ENCODE measurements at places on chromosomes 3 and 15.

- no peak for DNase-seq
Observed at GRCh38 chr3:129553171-129553570, 10.2 kb downstream of the H1-8 start.

- DNase-seq: no peak
Observed at GRCh38 chr15:86125775-86126174, 46.1 kb downstream of the AGBL1 start.

- no peak for DNase-seq
Observed at GRCh38 chr3:41127414-41127813, 71.9 kb upstream of the CTNNB1 start.

DNA sequence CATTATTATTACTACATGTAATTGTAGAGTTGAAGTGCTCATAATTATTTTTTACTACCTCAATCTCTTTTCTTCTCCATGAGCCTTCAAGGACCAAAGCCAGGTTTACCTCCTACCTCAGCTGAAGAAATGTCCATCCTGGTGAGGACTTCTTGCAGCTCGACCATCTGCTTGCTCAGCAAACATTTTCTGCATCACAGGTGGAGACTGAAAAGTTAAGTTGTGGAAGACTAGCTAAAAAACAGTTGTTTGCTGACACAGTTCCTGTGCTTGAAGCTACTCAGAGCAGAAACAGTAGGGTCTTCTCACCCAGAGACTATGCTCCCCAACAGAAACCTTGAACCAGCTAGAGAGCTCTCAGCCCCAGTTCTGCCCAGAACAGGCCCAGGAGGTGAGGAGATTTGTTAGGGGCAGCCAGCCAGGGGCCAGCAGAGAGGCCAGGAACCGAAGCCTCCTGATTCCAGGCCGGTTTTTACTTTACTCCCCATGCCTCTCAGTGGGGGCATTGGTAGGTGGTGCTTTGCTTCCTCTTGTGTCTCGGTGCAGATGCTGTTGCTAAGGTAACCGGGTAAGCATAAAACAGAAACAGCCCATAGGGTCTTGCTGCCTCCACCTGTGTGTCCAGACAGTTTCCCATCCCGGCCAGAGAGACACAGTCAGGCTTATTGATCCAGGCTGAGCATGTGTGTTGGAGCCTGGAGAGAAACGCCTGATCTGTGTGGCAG lies 54.9 kb downstream of the CCNL1 start:
- DNase-seq: no peak

- DNase-seq: no peak
Observed at GRCh38 chr3:171156401-171157010, 130.0 kb upstream of the SLC2A2 start.

DNA sequence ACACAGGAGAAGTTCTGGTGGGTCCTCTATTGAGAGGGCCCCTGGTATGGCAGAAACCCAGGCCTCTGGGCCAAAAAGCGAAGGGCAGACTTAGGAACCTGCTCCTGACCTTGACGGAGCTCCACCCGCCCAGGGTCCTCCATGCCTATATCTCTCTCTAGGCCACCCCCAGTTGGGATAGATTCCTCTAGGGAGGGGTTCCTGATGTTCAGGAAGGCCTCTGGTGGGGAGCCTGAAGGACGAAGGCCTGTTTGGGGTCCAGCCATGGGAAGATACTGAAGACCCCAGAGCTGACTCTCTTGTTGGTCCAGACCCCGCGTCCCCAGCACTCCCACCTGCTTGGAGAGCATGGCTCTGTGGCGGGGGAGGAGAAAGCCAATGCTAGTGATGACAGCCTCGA lies 104.2 kb downstream of the CORO2B start:
- no peak for DNase-seq

DNA sequence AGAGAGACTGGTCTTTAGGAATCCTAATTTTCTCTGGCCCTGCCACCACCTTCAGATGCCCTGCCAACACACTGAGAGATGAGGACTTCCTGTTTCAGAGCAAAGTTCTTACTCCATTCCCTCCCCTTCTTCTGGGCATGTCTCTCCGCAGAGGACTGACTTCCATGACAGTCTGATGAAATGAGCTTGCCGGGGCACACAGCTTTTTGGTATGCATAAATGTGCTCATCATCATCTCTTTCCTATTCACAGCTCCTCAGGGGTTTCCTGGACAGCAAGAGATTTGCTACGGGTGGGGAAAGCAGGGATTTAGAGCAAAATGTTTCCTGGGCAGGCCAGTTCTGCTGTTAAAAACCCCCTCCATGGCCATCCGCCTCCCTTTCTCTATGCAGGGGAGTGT lies 27.6 kb upstream of the SEMA6D start:
- no peak for DNase-seq

- DNase-seq: no peak
Observed at GRCh38 chr3:21705769-21706168, 45.2 kb downstream of the ZNF385D start.

DNA sequence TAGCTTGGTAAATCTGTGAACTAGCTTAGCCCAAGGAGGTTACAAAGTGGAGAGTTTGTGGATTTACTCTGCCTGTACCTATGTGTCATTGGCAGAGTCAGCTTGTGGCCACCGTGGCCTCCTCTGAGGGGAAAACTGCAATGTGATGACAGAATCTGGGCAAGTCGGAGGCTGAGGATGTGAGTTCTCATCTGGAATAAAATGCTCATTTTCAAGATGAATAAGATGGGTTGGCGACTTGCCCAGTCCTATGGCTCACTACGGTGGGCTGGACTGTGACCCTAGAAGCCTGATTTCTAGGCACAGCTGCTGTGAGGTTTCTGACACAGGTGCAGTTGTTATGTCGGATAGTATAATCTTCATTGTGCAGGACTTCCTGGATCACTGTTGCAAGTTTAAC lies 83.7 kb downstream of the ETV5 start:
- no peak for DNase-seq

- no peak for DNase-seq
Observed at GRCh38 chr3:32078085-32078634, 28.3 kb upstream of the GPD1L start.

GRCh38 chr3:62615258-62615849 lies 242.0 kb upstream of the FEZF2 start:
- no peak for DNase-seq

DNA sequence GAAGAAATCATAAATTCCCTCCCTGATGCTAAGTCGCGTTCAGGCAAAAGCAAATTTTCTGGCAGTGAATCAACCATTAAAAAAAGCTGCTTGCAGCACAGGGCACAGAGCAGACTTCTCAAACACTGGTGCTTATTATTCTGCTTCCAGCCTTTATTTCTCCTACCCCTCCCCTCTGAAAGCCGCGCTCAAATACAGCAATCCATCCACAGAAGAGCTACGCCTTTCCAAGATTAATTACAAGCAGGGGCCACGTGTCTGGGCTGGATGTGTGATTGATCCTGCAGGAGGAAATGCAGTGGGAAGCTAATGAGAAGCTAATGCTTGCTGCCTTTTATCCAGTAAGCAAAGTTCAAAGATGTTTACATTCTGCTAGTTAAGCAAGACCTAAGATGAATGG lies 134.9 kb upstream of the TOPAZ1 start:
- no peak for DNase-seq

DNA sequence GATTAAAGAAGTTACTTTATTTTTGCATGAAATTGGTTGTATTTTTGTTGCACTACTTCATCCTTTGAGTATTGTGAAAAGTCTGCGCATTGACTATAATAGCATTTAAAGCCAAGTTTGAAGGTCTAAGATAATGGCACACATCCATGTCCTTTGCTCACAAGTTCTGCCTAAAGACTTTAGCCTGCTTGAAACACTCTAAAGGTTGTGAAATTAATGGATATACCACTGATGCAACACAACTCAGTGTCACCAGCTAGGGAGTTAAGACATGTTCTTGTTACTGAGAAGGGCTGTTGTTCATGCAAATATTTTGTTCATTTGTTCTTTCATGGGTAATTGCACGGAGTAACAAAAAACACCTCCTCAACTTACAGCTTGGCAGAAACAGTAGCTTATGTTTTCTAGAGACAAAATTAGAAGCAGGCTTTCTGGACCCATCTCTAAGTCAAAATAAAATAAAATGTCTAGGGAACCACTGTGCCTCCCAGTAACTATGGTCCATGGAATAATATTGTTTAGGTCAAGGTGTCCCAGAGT lies 83.9 kb downstream of the PPARG start:
- DNase-seq: no peak

GRCh38 chr3:40782111-40782721 lies 257.5 kb downstream of the ZNF621 start:
- no peak for DNase-seq

GRCh38 chr3:17941152-17941551 lies 198.7 kb upstream of the TBC1D5 start:
- no peak for DNase-seq

DNA sequence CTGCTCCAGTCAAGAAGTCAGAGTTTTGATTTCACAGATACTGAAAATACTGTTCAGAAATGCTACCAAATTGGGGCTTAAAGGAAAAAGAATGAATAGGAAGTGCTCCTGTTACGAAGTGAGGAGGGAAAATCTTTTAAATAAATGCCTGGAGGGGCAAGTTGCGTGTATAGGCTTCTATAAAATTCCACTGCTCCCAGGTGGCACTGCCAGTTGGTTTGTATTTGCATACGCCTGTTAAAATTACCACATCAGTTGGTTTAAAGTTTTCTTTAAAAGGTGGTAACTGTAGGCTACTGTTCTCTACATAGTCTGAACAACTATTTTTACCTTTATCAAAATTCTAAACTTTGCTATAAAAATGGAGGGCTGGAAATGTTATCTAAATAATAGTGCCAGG lies 123.5 kb downstream of the DLG1 start:
- DNase-seq: no peak

DNA sequence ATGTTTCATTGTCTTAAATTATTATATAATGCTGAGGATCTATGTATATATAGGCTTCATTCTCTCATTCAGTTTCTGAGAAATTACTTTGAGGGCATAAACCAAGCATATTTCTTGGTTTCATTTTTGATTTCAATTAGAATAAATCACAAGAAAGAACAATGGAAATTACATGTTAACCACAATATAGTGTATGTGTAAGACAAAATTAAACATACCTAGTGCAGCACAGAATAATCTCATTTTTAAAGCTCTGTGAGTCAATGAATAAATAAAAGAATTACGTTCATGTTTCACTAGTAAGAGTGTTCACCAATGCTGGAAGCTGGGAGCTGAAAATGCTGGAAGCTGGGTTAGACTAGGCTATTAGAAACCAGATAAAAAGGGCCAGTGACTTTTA lies 72.8 kb downstream of the UBE3A start:
- DNase-seq: no peak

GRCh38 chr3:54575618-54575960 lies 352.3 kb downstream of the LRTM1 start:
- DNase-seq: no peak

DNA sequence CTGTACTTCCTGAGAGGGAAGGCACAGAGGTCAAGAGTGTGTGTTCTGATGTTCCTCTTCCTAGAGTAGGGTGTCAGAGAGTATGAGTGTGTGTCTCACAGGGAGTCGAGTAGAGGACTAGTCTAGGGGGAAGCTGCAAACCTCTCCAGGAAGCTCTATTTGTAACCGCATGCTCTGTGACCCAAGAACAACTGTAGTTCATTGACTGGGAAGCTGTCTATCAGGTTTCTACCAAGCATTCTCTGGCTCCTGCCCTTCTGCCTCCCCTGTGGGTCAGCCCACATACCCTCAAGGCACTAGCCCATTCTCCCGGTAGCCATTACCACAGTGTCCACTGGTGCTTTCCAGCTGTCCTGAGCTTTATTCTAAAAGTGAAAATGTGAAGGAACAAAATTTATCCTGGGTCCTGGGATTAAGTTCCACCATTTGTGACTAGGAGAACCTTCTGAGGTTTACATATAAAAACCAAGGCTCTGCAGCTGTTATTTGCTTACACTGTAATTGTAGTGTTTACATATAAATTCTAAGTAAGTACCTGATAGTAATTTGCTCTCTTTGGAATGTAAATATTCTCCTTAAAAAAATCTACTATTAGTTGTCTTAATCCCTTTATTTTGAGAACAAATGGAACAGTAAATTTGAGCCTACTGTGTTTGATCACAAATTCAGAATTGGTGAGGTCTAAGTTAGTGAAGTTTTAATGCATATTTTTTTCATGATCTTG lies 40.7 kb downstream of the MYRIP start:
- peak; percentile 5 for DNase-seq

GRCh38 chr3:4314688-4315087 lies 11.5 kb downstream of the SETMAR start:
- DNase-seq: no peak

DNA sequence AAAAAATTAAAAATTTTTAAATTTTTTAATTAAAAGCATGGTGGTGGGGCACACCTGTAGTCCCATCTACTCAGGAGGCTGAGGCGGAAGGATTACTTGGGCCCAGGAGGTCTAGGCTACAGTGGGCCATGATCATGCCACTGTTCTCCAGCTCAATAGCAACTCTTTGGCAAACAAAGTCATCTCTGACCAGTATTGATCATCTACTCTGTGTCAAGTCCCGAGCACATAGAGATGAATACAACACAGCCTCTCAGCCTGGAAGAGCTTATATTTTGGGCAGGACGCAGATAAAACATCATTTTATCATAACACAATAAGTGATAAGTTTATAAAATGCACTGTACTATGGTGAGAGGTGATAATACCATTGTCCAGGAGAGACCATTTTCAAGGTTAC lies 281.6 kb upstream of the GADL1 start:
- no peak for DNase-seq

DNA sequence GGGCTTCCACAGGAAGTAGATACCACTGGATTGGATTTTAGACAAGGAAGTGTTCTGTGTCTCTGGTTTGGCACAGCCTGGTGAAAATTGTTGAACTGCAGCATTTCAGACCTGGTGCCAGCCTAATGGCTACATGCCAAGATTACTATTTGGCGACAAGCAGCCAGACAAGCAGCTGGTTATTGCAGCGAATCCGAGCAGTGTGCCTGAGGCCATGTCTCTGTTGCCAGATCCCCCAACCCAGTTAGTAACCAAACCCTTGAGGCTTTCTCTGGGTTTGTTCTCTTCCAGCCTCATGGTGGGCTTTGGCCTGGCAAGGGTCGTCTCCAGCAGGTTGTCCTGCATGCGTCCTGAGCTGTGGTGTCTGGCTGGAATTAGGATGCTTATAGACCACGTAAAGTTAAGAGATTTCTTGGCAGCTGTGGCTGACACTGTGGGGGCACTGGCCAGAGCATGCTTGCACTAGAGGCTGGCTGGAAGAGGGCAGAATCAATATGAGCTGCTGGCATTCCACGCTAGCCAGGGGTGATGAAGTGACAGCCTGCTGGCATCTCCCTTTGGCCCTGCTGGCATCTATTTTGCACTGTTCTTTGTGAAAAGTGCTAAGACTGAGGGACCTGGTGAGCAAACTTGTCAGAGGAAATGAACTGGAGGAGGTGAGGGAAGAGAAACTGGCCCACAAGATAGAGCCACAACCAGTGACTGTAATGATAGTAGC lies 172.6 kb downstream of the RBMS3 start:
- DNase-seq: peak; percentile 6

DNA sequence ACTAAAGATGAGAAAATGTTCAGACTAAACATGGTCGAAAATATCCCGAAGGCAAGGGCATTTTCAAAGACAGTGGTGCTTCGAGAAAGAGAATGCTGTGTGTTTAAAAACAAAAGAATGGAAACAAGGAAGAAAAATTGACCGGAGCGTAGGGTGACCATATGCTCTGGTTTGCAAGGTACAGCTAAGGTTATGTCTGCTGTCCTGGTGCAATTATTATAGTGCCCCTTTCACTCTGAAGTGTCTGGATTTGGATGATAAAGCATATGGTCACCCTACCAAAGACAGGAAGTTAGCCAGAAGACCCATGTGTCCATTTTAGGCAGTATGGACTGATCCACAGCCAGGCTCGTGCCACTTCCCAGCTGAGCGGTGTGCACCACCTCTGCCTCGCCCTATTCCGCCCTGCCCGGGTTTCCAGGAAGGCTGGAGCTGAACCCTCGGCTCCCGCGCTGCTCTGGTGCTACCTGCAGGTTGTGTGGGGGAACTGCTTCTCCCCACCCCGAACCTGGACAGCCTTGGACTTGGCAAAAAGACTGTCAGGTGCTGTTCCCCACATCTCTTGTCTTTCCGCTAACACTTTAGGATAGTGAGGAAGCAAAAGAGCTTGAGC lies 25.2 kb downstream of the GOLGA6D start:
- DNase-seq: peak; percentile 56

All from SHP77 treated with DMSO at 0.1 percent for 48 hours (cell line).